ENCODE measurements at places on chromosomes 6 and 20.

DNA sequence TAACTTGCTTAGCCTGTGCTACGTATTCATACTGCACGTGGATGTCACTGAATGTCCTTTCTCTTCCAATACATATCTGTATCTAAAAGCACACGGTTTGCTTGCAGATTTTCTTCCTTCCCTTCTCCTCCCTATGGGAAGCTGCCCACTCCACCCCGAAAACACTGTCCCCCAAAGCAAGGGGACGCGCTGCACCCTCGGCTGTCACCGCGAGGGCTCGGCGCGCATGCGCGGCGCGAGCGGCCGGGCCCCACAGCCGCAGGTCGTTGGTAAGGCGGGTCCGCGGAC is 659 bp downstream of the TMX4 start:
- DNase-seq, result no peak

- DNase-seq, result no peak
Observed at GRCh38 chr6:151753581-151753980, 53.9 kb upstream of the ESR1 start.

DNA sequence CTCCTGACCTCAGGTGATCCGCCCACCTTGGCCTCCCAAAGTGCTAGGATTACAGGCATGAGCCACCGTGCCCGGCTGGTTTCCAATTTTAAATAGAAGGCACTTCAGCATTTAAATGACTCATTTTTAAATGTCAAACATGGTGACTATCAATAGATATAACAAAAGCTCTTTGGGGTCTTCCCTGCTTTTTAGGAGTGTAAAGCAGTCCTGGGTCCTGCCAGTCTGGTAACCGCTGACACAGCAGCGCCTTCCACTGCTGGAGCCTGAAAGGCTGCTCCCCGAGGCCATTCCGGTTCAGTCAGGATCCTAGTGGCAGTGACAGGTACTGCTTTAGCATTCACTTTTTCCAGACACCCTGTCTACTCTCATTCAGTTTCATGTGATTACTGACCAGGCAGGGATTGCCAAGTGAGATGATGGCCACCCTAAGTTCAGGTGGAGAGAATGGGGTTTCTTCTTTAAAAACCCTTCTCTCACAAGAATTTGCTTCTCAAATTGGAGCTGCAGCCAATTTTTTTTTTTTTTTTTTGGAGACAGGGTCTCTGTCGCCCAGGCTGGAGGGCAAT is 5.1 kb downstream of the DIDO1 start:
- peak; percentile 92 for DNase-seq

DNA sequence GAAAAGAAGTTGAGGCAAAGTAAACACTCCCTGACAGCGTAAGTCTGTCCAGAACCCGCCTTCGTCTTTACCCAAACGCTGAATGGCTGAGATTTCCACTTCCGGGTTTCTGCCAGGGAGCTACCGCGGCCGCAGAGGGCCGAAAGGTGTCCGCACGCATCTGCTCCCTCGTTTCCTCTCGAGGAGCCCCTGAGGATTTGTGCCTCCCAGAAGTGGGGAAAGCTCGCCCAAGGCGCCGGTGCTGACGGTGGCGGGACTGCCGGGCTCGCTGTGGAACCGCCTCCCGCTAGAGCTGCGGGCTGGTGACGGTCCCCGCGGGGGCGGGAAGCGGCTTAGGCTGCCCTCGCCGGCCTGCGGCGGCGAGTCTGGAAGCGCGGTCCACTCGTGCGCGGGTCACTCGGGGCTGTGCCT is 1760.2 kb upstream of the DEFB115 start:
- DNase-seq, result no peak

DNA sequence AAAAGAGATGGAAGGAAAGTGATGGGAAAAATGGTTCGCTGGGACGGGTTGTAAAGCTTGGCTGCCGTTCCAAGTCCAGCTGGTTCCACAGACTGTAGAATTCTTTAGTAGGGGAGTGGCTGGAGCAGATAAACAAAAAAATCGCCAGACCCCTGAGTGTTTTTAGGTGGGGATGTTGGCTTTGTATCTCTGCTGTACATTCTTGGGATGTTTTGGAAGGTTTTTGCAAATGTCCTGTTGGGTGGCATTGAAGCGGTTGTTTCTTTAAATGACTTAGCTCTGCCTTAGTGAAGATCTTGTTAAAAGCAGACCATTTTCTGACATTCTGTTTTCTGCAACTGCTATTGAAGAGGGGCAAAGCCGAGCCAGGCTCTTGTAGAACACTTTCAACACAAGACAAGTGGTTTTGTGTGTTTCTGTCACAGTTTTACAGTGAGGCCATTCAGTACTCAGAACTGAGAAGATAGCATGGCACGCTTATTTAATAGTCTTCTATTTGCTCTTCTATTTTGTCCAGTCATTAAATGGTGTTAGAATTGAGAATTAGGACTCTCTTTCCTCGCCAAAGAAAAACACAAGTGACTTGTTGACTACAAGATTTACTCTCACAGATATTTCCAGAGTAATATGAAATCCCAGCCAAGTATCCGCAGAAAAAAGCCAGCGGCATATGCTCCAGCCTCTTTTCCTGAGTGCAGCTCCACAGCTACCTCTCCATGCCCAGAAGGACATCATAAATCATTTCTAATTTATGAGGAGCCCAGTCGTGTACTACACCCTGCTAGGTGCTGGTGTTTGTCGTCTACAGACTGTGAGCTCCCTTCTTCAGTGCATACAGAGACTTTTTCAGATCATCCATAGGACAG is 65.8 kb downstream of the PHACTR2 start:
- peak; percentile 39 for DNase-seq

- DNase-seq, result no peak
Observed at GRCh38 chr6:152404936-152405595, 232.1 kb downstream of the SYNE1 start.

DNA sequence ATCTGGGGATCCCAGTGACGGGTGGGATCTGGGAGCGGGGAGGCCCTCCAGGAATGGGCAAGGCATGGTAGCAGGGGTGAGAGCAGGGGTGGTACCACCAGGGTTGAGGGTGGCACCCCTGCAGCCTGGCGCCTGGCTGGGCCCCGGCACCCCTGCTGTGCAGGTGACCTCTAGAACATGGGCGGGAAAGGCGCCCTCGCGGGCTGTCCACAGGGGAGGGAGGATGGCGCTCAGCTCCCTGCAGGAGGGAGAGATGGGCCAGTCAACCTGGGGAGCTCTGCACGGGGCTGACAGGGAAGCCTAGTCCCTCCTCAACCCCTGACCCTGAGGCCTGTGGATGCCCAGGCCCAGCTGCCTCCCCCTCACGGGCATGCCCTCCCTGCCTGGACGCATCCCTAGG is 61.6 kb upstream of the SLCO4A1 start:
- DNase-seq, result no peak

- no peak for DNase-seq
Observed at GRCh38 chr20:22921595-22922421, 113.3 kb upstream of the SSTR4 start.

DNA sequence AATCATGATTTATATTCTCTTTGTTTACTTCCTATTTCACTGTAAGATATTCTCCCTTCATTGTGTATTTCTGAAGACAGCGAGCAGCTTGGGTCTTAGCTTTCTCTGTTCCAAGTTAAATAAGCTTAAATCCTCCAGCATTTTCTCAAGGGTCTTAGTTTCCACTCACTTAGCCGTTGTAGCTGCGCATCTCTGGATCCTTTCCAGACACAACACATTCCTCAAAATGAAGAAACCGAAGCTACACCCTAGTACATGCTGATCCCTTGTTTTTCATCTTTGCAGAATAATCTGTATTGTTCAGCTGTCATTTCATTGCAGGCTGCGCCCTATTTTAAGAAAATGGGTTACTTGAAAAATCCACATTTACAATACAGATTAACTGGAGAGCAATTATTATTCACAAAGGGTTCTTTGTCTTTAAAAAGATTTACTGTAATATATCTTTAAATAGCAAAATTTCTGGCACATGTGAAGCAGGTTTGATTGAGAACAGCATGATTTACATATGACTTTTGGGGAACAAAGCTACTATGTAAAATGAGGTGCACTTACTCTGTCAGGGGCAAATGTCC is 375.8 kb downstream of the QKI start:
- no peak for DNase-seq

GRCh38 chr20:40545478-40545877 is 143.6 kb downstream of the MAFB start:
- DNase-seq, result no peak

DNA sequence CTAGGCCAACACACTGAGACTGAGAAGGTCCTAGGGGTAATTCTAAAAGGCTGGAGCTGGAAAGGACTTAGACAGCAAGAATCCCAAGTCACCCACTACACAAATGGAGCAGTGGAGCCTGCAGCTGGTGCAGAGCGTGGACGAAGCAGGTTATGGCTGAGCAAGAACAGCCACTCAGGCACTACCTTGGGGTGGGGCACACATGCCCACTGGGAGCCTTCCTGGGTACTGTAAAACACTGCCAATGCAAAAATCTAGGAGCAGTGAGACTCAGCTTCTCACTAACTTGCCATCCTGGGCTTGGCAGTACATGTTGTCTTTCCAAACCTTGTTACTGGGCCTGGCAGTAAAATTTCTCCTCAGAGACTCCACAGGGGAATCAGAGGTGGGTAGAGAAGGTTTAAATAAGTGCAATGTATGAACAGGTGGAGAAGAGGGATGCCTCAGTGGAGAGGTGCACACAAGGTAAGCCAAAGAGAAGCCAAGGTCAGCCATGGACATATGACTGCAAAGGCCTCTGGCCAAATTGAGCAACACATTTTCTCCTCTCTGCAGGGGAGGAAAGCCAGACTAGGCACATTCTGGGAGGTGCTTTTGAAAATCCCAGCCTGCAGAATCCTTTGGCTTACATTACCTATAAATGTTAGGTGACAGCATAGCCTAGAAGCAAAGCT is 105.6 kb downstream of the TNFRSF21 start:
- DNase-seq, result no peak

DNA sequence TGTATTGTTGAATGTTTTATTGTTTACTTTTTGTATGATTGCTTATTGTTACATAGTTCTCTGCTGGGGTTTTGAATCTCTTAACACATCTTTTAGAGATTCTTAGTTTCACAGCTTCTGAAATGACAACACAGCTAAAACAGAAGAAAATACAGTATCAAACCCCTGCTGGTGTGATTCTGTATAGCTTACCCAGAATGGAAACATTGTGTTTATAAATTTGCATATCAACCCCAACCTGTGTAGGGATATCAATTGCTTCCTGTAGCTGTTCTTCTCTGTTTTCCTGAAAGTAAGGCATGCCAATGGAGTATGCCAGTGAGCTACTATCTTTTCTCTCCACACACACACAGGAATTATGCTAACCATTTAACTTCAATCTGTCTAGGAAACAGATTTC is 64.3 kb upstream of the ID4 start:
- peak; percentile 23 for DNase-seq

DNA sequence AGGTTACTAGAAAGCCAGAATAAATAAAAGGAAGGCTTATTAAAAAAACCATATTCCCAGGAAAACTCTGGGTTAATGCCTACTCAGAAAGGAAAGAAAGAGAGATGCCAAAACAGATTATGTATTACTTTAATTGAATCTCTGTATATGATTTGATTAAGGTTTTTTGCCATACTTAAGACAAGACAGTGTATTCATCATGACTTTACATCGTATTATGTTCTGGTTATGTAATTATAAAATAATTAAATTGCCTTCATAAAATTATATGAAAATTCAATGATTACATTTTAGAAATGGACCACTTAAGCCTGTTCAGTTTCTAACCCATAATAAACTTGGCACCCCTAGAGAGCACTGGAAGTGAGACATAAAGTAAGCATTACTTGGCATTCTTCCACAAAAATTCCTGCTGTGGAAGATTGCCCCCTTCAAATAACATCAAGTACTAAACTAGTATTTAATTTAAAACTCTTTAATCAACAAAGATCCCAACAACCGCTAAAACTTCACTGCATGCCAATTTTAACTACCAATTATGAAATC is 20.8 kb upstream of the IBTK start:
- no peak for DNase-seq

- DNase-seq, result no peak
Observed at GRCh38 chr6:139131736-139132280, 3.1 kb upstream of the HECA start.

- peak; percentile 69 for DNase-seq
Observed at GRCh38 chr6:107114926-107115694, at the start of gene BEND3. Gene BEND3 (minus strand): TSS chr6:107115515. CDS start chr6:107099285, 16,230 bp downstream.

GRCh38 chr6:4802312-4802935 is 26.2 kb downstream of the CDYL start:
- DNase-seq, result no peak

DNA sequence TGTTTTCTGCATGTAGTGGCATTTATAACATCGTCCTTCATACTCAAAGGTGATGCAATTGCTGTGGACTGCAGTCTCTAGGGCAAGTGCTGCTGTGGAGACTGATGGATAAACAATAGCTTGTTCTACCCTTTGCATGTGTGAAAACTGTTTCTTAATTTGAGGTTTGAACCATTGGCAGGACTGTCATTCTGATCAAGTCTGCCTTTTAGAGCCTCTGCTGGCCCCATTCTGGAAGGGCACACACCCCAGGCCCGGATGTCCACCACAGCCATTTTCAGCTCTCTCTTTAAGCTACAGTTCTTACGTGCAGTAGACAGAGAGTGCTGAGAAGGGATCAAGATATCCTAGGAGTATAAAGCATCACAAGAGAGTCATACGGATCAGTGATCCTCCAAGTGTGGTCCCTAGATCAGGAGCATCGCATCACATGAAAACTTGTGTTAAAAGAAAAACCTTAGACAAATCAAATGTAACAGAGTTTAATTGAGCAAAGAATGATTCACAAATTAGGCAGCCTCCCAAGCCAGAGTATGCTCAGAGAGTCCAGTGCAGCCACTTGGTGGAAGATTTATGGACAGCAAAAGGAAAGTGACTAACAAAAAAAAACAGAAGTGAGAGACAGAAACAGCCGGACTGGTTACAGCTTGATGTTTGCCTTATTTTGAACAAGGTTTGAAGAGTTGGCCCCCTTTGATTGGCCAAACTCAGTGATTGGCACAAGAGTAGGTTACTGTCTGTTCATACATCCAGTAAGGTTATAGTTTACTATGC is 52.0 kb downstream of the FRK start:
- DNase-seq, result peak; percentile 32

- DNase-seq, result peak; percentile 64
Observed at GRCh38 chr20:45111799-45112471, 3.0 kb downstream of the WFDC5 start.

GRCh38 chr6:101443315-101443714 is 49.8 kb downstream of the GRIK2 start:
- no peak for DNase-seq

DNA sequence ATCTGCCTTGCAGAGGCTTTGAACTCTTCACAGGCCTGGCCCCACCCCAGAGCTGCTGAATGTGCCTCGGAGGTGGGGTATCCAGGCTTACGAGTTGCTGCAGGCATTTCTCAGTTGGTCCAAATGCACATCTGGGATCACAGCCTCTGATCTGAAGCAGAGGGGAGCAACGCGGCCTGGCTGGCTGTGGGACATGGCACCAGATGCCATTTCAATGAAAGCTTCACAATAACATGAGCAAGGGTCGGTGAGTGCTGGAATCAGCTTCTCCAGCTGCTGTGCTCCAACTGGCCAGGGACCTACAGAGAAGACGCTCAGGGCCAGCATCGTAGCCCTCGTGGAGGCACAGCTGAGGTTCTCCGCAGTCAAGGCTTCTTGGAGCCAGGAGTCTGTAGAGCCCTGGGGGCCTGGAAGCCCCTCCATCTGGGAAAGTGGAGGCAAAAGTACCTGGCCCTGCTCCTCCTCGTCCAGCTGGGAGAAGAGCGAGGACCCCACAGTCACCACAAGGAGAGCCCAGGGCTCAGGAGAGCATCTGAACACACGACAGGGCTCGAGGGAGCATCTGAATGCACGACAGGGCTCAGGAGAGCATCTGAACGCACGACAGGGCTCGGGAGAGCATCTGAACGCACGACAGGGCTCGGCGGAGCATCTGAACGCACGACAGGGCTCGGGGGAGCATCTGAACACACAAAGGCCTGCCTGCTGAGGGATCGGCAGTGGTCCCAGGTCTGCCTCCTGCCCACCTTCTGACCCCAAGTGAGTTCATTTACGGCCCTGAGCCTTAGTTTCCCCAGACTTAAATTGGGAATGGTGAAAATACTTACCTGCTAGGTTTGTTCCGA is 165.2 kb downstream of the DLL1 start:
- DNase-seq, result no peak

All from mesendoderm (in vitro differentiated cells).